ENCODE measurements at places on chromosomes 6 and 20. TPM values are rescaled to one million over a fixed set of nuclear protein-coding genes. Genes with fewer than 3 reads are reported as not detected.

GRCh38 chr6:87993356-87993755, 54.3 kb upstream of the SPACA1 start:
- H3K4me1 ChIP-seq = no peaks in the 10 kb centered on the region
- no peak overlapping the region for H3K27ac ChIP-seq

DNA sequence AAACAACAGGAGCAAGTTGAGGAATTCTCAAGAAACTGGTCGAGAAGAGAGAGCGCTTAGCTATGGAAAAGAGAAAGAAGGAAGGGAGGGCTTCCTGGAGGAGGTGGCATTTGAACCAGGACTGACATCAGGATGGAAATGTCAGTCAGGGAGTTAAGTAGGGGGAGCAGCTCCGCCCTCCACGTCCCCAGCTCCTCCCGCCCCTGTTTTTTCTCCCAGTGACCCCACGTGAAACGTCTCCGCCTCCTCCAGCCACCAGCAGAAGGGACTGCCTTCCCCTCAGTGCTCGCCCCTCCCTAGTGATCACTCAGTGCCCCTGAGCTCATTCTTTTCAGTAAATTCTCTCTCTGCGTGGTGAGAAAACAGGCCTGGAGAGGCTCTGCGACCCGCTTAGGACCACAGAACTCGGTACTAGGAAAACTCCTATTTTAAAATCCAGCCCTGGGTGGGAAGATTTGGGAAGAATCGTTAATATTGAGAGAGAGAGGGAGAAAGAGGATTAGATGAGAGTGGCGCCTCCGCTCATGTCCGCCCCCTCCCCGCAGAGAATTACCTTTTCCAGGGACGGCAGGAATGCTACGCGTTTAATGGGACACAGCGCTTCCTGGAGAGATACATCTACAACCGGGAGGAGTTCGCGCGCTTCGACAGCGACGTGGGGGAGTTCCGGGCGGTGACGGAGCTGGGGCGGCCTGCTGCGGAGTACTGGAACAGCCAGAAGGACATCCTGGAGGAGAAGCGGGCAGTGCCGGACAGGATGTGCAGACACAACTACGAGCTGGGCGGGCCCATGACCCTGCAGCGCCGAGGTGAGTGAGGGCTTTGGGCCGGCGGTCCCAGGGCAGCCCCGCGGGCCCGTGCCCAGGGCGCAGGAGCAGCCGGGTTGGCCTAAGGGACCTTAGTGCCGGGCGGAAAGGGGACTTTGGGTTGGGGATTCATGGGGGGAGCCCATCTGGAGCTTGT, 4.6 kb downstream of the HLA-DPB1 start:
- H3K4me1 ChIP-seq = peaks cover 28% of the 10 kb centered on the region
- H3K4me3 ChIP-seq = no peak overlapping the region
- peaks cover 19% of the 10 kb centered on the region for H3K36me3 ChIP-seq
- H3K27me3 ChIP-seq = no peaks in the 10 kb centered on the region
- no peak for DNase-seq

DNA sequence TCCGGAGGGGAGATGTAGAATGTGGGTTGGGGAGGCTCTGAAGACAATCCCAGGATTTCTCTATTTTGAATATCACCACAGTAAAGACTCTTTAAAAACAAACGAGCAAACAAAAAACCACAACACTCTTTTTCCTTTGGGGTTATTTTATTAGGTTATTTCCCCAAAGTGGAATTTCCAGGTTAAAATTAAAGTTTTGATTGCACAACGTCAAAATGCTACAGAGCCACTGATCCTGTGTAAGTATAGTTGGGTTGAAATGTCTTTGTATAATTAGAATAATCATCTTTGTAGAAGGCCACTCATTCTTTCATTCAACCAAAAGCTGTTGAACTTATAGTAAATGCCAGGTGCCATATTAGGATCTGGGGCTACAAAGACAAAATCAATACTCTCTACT, 19.6 kb upstream of the PIM1 start:
- no peaks in the 10 kb centered on the region for H3K27me3 ChIP-seq
- H3K27ac ChIP-seq = no peak overlapping the region
- H3K4me3 ChIP-seq = no peak overlapping the region
- DNase-seq = no peak

DNA sequence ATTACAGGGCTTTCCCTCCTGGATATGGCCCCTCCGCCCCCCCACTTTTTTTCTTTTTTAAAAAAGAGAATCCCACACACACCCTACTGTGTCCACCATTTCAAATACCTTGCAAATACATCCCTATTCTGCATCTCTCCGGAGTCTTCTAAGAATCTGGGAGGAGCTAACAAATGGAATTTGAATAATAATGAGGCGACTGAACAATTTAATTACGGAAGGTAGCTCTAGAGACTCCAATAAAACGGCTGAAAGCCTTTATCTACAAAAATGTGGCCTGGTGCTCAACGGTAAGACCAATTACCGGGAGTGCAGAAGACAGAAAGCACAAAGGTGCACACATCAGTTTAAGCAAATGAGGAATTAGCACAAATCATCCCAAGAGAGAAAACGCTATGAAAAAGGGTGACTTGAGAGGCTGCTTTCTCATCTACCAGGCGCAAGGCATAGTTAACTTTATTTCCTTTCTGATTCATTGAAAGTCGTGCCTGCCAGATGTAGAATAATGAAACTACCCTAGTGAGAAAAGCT, 1.8 kb downstream of the RRAGD start:
- H3K4me3 ChIP-seq = peak overlapping the region; percentile 17
- no peak for DNase-seq
- peaks cover 25% of the 10 kb centered on the region for H3K27me3 ChIP-seq
- H3K4me1 ChIP-seq = peaks cover 22% of the 10 kb centered on the region
- H3K27ac ChIP-seq = no peak overlapping the region

- no peaks in the 10 kb centered on the region for H3K4me1 ChIP-seq
- H3K27me3 ChIP-seq = no peaks in the 10 kb centered on the region
- DNase-seq = no peak
- no peak overlapping the region for H3K4me3 ChIP-seq
These were observed 12.3 kb downstream of the RSPH3 start for GRCh38 chr6:158987657-158988056.

DNA sequence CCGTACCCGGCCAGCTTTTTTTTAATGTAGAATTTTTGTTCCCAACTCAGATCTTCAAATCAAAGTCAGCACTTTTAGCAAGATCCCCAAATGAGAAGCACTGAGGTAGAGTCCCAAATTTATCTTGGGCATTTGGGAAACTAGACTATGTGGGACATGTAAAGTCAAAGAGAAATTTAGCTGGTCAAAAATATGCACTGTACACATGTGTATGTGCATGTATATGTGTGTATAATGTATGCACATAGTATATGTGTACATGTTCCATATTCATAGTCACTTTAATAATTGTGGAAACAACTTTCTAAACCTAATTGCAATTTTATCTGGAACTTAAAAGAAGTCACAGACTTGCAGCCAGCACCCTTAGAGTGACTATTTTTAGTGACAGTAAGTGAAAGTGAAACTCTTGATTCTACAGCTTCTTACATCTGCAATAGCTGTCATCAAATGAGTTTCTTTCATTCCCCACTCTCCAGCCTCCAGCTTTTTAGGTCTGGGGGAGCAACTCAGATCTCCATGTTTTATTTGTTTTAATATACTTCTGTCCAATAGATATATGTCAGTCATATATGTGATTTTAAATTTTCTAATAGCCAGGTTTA, 53.6 kb downstream of the CDC40 start:
- peaks cover 11% of the 10 kb centered on the region for H3K36me3 ChIP-seq
- DNase-seq = peak; percentile 5
- H3K27me3 ChIP-seq = no peaks in the 10 kb centered on the region
- H3K4me3 ChIP-seq = peak overlapping the region; percentile 23
- H3K27ac ChIP-seq = no peak overlapping the region

DNA sequence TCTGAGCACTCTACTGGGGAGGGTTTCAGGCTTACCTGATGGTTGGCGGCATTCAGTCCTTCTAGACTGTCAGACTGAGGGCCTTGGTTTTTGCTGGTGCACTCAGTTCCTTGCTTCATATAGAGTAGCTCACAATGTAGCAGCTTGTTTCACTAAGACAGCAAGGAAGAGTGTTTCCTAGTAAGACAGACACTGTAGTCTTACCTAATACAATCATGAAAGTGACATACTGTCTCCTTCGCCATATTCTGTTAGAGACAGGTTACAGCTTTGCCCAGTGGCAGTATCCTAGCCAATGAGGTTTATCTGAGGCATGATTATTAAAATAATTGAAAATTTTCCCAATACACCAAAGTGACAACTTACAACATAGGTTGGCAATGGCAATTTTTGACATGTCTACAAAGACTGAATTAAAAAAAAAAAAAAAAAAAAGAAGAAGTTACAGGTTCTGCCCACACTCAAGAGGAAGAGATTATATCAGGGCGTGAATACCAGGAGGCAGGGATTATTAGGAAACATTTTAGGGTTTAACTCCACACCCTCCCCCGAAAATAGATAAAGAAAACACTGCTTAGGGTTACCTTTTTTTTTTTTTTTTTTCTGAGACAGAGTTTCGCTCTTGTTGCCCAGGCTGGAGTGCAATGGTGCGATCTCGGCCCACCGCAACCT, 66.8 kb downstream of the SCAND1 start:
- H3K4me3 ChIP-seq = no peak overlapping the region
- H3K27me3 ChIP-seq = no peaks in the 10 kb centered on the region
- H3K4me1 ChIP-seq = no peaks in the 10 kb centered on the region
- no peak overlapping the region for H3K27ac ChIP-seq

The SLC35D3 gene
- total RNA-seq = 0.15 TPM

All from CD4-positive, CD25-positive, alpha-beta regulatory T cell (primary cell).